AML-193 (cell line): ENCODE measurements at places on chromosomes 3 and 15.

GRCh38 chr3:14560110-14560509 is 20.0 kb upstream of the GRIP2 start:
- no peak for DNase-seq

- DNase-seq: no peak
These were observed 384.3 kb downstream of the ROBO1 start for GRCh38 chr3:79383402-79384012.

- DNase-seq: no peak
These were observed 43.7 kb upstream of the GNB5 start for GRCh38 chr15:52234596-52235541.

DNA sequence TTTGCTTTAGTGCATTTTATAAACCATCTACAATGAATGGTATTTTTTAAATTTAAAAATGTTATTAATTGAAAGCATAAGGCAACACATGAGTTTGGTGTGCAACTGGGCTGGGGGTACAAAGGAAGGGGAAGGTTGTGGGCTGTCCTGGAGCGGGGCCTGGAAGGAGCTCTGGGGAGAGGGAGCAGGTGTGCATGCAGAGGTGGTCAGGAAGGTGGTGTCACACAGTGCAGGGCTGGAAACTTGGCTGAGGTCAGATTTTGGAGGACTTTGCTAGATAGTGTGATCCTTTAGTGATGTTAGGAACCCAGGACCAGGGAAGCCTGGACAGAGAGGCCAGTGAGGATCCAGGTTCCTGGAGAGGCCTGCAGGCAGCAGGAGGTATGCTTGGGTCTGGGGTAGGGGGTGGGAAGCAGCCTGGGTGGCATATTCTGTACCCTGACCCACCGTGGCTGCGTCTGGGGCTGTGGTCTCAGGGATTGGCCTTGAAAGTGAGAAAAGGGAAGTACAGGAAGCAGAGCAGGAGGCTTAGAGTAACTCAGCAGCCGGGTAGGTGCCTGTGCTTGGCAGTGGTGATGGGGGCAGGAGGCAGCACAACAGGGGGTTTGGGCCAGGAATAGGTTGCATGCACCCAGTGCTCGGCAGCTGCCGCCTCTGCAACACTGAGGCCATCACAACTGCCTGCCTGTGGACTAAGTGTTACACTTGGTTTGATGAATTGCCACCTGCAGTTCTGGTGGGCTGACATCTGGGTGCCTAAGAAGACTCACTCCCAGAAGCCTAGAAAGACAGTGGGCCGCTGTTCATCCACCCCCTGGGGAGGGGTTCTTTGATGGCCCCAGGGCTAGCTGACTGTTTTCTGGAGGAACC is 33.0 kb downstream of the KY start:
- DNase-seq: no peak

DNA sequence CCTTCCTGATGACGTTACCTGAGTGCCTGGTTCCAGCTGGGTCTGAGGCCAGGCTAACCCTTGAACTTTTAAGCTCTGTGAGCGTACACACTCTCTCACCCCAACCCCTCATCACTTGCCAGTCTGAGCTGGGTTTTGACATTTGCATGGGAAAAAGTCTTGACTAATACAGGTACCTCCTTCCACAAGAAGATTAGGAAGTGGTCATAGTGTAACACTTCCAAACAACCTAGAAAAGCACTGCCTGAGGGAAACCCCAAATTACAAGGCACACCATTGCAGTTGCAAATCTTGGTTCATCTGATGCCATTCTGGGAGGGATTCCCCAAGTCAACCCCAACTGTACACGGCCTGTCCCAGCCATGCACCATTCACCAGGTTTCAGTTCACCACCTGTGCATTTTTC is 499.8 kb downstream of the FOXP1 start:
- no peak for DNase-seq
